CD4-positive, alpha-beta T cell (primary cell): ENCODE measurements at places on chromosomes 2 and 18. TPM values are rescaled to one million over a fixed set of nuclear protein-coding genes. Genes with fewer than 3 reads are reported as not detected.
A peak's percentile ranks its signal among the peaks of the same experiment; 100 is the strongest.

GRCh38 chr2:55418072-55418471 is 1.6 kb downstream of the CCDC88A start:
- peaks cover 12% of the 10 kb centered on the region for H3K4me1 ChIP-seq
- H3K27ac ChIP-seq = peak overlapping the region; percentile 81
- no peak for DNase-seq
- no peaks in the 10 kb centered on the region for H3K27me3 ChIP-seq

DNA sequence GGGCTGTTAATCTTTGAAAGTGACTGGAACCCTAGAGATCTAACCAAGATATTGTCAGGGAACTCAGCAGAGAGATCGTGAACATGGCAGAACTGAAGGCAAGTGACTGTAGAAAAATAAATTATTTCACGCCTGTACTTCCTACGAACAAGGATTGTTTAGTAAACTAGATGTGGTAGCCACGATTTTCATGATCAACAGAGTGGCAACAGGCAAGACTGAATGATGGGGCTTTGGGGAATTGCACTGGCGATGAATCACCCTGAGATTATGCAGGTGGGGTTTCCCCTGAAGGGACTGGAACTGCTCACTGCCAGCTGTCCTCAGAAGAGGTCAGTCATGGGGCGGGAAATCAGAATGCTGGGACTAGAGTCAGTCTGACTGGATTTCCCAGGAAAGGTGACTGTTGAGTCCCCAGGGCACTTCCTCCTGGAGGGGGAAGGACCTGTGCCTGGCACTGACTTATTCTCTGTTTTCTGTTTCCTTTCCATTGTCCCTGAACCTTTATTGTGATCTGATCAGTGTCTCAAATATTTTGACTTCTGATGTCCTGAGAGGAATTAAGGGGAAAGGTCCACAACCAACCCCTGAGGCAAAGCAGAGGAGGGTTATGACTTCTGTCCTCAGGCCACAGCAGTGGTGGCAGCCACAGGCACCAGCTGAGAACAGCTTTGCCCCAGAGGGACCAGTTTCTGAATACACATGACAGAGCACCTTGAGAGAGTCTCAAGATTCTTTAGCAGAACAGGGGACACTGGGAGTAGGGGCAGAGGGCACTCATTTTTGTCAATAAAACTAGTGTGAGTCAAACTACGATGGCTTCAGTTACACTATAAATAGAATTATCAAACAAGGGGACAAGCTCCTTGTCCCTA is 70.0 kb downstream of the NAB1 start:
- no peak for DNase-seq
- H3K4me1 ChIP-seq = no peaks in the 10 kb centered on the region
- no peak overlapping the region for H3K4me3 ChIP-seq
- H3K36me3 ChIP-seq = no peaks in the 10 kb centered on the region

DNA sequence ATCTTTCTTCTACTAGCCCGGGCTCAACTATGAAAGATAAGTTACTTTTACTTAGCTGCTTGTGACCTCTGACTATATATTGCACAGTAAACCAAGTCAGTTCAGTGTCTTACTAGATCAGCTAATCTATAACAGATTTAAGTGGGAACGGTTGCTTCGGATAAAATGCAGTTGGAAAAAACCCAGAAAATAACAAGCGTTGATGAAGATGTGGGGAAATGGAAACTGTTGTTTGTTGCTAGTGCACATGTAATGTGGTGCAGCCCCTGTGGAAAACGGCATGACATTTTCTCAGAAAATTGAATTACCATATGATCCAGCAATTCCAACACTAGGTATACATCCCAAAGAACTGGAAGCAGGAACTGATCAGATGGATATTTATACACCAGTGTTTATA is 248.5 kb downstream of the PRKCE start:
- H3K36me3 ChIP-seq = no peaks in the 10 kb centered on the region
- no peaks in the 10 kb centered on the region for H3K27me3 ChIP-seq
- H3K27ac ChIP-seq = no peak overlapping the region
- DNase-seq = no peak
- H3K4me3 ChIP-seq = no peak overlapping the region
- no peaks in the 10 kb centered on the region for H3K4me1 ChIP-seq

- no peak overlapping the region for H3K4me3 ChIP-seq
- H3K36me3 ChIP-seq = no peaks in the 10 kb centered on the region
- no peak for DNase-seq
- no peak overlapping the region for H3K27ac ChIP-seq
Measured at GRCh38 chr2:8421658-8422449, 260.0 kb upstream of the ID2 start.

- peaks cover 5% of the 10 kb centered on the region for H3K27me3 ChIP-seq
- no peak overlapping the region for H3K4me3 ChIP-seq
- DNase-seq = no peak
- H3K27ac ChIP-seq = no peak overlapping the region
- no peaks in the 10 kb centered on the region for H3K4me1 ChIP-seq
Measured at GRCh38 chr18:50142441-50143120, 52.4 kb downstream of the MYO5B start.

DNA sequence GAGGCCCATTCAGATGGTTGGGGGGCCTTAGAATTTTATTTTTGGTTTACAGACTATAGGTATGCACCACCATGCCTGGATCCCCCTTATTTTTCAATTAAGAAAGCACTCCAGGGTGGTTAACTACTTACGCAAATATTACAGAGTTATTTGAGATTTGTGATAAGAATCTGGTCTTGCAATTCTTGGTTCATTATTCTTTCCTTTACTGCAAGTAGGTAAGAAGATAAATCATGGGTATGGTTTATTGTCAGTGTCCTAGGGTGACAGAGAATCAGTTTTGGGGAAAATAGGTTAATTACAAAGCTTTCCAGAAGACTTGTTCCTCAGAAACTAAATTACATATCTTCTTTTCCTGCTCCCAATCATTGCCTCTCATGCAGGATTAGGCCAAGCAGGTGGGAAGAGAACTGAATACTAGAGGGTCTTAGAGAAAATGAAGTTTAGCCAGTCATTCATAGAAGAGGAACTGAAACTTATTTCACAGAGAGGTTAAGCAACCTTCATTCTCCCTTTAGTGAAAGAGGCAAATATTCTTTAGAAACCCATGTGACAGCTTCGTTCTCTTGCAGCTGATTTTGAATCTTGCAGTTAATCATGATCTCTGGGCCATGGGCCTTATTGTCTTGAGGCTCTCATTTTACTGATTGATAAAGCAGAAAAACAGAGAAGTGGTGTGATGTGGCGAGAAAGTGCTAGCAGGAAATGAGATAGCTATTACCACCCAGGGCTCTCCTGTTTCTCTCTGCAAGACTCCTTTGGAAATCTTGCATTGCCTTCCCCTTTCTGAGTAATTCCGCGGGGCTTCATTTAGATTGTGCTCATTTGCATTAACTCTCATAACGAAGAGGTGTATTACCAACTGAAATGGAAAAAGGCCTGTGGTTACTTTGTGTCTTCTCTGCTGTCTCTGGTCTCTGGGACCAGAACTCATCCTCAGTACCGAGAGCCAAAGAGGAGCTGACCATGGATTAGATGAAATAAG is 44.8 kb upstream of the ARHGAP25 start:
- peak; percentile 25 for DNase-seq
- H3K4me1 ChIP-seq = peaks cover 2% of the 10 kb centered on the region
- no peak overlapping the region for H3K4me3 ChIP-seq

- no peak overlapping the region for H3K27ac ChIP-seq
- no peaks in the 10 kb centered on the region for H3K36me3 ChIP-seq
- peaks cover 3% of the 10 kb centered on the region for H3K27me3 ChIP-seq
- H3K4me1 ChIP-seq = no peaks in the 10 kb centered on the region
Measured at GRCh38 chr2:20961858-20962257, 82.0 kb downstream of the APOB start.

- H3K4me1 ChIP-seq = no peaks in the 10 kb centered on the region
- H3K27me3 ChIP-seq = peaks cover 5% of the 10 kb centered on the region
- no peaks in the 10 kb centered on the region for H3K36me3 ChIP-seq
- H3K27ac ChIP-seq = no peak overlapping the region
- DNase-seq = no peak
Measured at GRCh38 chr2:13067508-13067907, 350.8 kb downstream of the TRIB2 start.

GRCh38 chr18:41767960-41768359 is 187.1 kb upstream of the PIK3C3 start:
- H3K4me1 ChIP-seq = no peaks in the 10 kb centered on the region
- no peak for DNase-seq

DNA sequence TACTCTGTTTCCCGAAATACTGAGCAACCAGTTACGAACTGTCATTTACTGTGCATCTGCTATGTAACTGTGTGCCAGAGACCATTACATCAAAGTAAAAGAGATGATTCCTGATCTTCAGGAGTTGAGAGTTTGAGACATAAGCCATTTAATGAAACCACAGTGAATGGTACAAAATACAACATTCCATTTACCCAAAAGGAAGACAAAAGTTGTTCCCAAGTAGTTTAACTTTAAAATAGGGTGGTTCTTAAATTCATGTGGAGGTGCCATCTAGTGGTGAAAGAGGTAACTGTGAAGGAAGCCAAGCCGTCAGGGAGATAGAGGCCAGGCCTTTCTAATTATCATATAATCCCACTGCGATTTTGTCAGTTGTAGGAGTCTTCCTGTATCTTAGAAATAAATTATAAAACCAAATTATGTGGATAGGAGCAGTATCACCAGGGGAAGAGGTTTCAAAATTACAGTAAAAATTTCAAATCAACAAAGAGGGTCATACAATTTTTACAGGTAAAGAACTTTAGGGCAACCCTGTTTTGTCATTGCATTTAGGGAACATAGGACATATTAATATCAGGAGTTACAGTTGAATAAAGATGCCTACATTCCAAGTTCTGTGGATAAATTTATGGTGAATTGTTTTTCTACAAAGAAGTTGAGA is 67.7 kb downstream of the EPAS1 start:
- DNase-seq = peak; percentile 14
- H3K36me3 ChIP-seq = no peaks in the 10 kb centered on the region
- no peak overlapping the region for H3K27ac ChIP-seq
- H3K27me3 ChIP-seq = no peaks in the 10 kb centered on the region
- no peak overlapping the region for H3K4me3 ChIP-seq
- peaks cover 12% of the 10 kb centered on the region for H3K4me1 ChIP-seq

- H3K4me3 ChIP-seq = no peak overlapping the region
- no peaks in the 10 kb centered on the region for H3K27me3 ChIP-seq
- no peak for DNase-seq
- no peak overlapping the region for H3K27ac ChIP-seq
- H3K36me3 ChIP-seq = no peaks in the 10 kb centered on the region
Measured at GRCh38 chr2:152583512-152584229, 133.6 kb downstream of the PRPF40A start.

- no peaks in the 10 kb centered on the region for H3K36me3 ChIP-seq
- no peak overlapping the region for H3K27ac ChIP-seq
- H3K27me3 ChIP-seq = peaks cover 4% of the 10 kb centered on the region
- no peaks in the 10 kb centered on the region for H3K4me1 ChIP-seq
Measured at GRCh38 chr18:463403-463802, 37.1 kb downstream of the COLEC12 start.

- H3K4me1 ChIP-seq = no peaks in the 10 kb centered on the region
- H3K27ac ChIP-seq = no peak within 1 kb of the TSS
- H3K36me3 ChIP-seq = no peaks in the 10 kb centered on the region
- H3K27me3 ChIP-seq = no peaks in the 10 kb centered on the region
- DNase-seq = no peak
Measured at GRCh38 chr2:160199683-160200389, at the start of gene ITGB6. Gene ITGB6 (minus strand): TSS chr2:160200272. CDS start chr2:160200063, 209 bp downstream.

DNA sequence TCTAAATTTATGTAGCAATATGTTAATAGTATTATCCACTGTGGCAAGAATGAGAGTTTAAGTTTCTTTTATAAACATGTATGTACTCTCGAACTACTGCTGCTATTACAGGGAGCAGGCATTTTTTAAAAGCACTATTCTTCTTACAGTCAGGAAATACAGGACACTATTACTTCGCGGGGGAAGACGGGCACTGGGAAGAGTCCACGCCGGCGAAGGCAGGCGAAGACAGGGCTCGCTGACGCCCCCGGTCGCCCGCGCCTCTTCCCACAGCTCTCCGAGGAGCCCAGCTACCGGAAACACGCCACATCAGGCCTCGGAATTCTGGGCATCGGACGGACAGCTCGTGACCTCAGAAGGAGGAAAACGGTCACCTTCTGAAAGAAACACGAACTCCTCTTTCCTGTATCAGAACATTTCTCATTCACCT is 90.2 kb downstream of the FAM161A start:
- peak overlapping the region; percentile 89 for H3K4me3 ChIP-seq
- no peak for DNase-seq
- peaks cover 13% of the 10 kb centered on the region for H3K4me1 ChIP-seq
- peak overlapping the region; percentile 92 for H3K27ac ChIP-seq
- no peaks in the 10 kb centered on the region for H3K36me3 ChIP-seq

GRCh38 chr18:48445540-48445939 is 36.4 kb upstream of the ZBTB7C start:
- H3K27ac ChIP-seq = no peak overlapping the region
- H3K4me3 ChIP-seq = no peak overlapping the region
- peak; percentile 69 for DNase-seq

DNA sequence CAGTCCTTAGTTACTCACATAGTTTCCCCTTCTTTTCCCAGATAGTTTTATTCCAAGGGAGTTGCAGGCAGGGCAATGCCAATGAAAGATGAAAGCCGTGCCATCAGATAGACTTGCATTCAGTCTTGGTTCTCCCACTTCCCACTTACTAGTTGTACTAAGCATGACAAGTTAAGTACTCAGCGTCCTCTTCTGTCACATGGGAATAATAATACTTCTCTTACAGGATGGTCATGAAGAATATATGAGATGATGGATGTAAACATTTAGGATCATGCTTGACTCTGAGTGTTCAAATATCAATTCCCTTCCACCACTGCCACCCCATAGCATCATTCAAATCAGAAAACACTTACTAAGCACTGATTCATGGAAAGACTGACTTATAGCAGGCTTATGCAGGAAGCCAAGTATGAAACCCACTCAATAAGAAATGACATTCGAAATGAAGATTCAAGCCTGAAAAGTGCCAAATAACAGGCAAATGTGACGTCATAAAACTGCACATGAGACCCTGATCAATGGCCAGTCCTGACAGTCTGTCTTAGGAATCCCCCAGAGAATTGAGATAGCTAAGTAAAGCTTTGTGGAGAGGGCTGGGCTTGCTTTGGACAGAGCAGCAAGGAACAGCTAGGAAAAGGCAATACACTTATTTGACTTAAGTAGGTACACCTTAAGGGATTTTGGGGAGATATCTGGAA is 11.1 kb upstream of the EVA1A start:
- H3K4me3 ChIP-seq = no peak overlapping the region
- H3K27ac ChIP-seq = no peak overlapping the region
- H3K4me1 ChIP-seq = no peaks in the 10 kb centered on the region
- H3K27me3 ChIP-seq = peaks cover 10% of the 10 kb centered on the region

DNA sequence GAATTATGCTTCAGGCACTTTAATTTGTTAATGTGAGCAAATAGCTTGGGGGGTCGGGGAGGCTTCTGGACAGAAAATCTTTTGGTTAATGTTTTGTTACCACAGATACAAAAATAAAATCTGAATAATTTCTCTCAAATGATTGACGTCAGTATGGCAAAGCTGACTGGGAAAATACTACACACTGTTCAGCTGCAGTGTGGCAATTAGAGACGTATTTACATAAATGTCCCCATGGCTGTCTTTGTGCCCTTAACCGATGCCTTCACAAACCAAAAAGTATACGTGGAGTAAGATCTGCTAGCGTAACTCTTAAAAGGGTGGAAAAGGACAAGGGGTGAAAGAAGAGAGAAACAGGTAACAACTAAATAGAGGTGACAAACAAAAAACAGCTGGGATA is 83.4 kb downstream of the ACTR2 start:
- no peak overlapping the region for H3K4me3 ChIP-seq
- no peak for DNase-seq
- no peak overlapping the region for H3K27ac ChIP-seq
- no peaks in the 10 kb centered on the region for H3K36me3 ChIP-seq
- H3K27me3 ChIP-seq = no peaks in the 10 kb centered on the region
- H3K4me1 ChIP-seq = no peaks in the 10 kb centered on the region

CD302 gene
- total RNA-seq = 1.0 TPM

ZRANB3 gene
- total RNA-seq = 3.9 TPM

CXCR1 gene
- total RNA-seq = not detected

PIEZO2 gene
- total RNA-seq = not detected

KYNU gene
- total RNA-seq = 0.38 TPM

MARCO gene
- 0.22 TPM for total RNA-seq

LOXL3 gene
- 0.25 TPM for total RNA-seq
